Bronchial epithelial cell (primary cell): ENCODE measurements at places on chromosomes 12 and 14.

DNA sequence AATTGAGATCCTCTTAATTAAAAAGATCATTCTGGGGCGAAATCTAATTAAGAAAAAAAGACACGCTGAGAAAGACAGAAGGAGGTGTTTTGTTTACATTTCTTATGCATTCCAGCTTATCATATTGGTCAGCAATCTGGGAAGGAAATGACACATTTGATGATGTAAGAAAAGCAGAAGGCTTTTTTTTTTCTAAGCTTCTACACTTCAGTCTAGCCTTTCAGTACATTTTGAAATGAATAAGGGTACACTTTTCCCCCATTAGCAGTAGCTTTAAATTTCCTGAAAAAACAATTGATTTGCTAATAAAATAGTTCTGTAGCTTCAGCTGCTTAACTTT is 5.9 kb upstream of the GSC start:
- peak; percentile 63 for DNase-seq

DNA sequence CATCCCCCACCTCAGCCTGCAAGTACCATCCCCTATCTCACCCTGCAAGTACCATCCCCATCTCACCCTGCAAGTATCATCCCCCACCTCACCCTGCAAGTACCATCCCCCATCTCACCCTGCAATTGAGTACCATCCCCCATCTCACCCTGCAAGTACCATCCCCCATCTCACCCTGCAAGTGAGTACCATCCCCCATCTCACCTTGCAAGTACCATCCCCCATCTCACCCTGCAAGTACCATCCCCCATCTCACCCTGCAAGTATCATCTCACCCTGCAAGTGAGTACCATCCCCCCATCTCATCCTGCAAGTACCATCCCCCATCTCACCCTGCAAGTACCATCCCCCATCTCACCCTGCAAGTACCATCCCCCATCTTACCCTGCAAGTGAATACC is 45.0 kb downstream of the ZC3H14 start:
- DNase-seq: no peak

DNA sequence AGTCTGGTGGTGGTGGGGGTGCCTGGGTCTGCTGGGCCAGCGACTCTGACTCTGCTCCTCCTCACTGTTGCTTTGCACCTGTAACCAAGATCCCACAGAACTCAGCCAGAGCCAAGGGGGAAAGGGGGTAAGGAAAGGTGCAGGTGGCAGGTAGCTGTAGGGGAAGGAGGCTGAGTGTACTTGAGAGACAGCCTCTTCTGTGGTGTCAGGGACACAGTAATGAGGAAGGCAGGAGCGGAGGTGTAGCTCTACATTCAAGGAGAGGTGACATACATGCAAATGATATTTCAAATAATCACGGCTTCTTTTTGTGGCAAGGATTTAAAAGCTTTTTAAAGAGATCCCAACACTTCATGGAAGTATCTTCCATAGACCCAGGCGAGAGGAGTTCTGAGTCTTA is 23.4 kb downstream of the TESPA1 start:
- DNase-seq: no peak

DNA sequence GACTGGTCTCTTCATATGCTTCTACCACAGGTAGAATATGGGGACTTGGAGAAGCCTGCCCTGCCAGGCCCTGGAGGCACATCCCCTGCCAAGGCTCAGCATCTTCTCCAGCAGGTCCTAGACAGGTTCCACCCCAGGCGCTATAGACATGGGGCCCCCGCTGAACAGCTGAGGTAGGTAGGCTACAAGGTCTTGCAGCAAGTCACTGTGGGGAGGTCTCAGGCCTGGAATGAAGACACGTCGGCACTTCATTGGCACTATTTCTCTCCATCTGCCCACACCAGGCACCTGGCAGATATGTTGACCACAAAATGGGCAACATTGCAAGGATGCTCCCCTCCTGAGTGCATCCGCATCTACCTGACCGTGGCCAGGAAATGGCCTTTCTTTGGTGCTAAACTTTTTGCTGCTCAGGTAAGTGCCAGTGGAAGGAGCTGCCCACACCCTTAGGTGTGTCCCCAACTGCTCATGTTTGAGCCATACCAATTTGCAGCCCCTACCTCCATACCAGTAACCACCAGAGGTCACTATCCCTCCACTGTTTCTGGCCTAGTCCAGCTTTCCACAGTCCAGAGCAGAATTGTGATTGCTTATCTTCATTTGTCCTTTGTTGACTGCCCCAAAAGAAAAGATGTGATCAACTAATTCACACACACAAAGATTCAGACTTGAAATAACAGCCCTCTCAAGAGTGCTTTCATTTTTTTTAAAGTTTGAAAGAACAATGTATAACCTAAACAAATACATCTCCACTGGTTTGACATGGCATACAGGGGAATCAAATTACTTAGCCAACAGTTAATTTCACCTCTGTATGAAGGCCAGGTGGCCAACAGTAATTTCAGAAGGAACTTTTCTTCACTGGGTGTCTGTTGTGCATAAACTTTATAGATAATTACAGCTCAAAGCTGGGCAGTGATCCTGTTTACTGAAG is 16.1 kb downstream of the PIGH start:
- DNase-seq: peak; percentile 41
